ENCODE measurements at places on chromosomes 6 and 20.
A peak's percentile ranks its signal among the peaks of the same experiment; 100 is the strongest.

DNA sequence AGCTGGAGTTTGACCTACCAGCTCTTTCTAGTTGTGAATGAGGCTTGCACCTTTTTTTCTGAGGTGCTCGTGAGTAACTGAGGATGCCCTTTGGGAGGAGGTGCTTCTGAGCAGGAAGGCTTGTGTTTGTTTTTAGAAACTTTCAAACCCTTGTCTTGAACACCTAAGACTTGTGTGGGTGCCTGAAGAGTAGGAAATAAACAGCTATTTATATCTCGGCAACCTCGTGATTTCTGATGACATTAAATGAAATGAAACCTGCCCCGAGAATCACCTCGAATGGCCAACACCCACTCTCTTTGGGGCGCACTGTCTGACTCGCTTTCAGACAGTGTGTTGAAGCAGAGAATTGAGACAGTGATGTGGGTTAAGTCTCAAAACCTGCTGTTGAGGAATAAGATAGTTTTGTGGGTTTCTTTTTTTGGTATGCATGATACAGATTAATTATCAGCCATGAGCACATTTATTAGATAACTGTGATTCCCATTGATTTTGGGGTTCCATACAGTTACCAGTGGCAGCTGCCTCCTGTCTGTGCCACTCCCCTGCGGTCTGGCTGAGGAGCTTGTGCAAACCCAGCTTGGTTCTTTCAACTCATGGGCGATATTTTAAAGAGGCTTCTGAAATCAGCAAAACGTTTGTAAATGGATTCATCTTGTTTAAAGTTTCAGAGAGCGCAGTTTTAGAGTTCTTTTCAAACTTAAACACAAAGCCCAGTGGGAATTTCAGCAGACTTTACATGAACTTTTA lies 8.4 kb downstream of the IRF4 start:
- DNase-seq: peak; percentile 74

- DNase-seq: no peak
Observed at GRCh38 chr20:22861990-22862389, 173.1 kb upstream of the SSTR4 start.

DNA sequence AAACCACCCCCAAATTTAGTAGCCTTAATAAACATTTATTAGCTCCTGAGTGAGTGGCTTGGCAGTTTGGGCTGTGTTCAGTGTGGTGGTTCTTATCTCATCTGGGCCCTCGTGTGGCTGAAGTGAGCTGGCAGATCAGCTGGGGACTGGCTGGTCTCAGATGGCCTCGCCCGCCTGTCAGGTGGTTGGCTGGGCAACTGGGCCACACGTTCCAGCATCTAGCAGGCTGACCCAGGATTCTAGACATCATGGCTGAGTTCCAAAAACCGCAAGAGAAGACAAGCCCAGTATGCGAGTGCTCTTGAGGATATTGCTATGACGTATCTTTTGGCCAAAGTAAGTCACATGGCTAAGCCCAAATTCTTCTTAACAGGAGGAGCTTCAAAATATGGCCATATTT lies 28.9 kb downstream of the EIF2S2 start:
- no peak for DNase-seq

- DNase-seq: peak; percentile 83
Observed at GRCh38 chr20:32091888-32092346, 17.6 kb upstream of the TM9SF4 start.

DNA sequence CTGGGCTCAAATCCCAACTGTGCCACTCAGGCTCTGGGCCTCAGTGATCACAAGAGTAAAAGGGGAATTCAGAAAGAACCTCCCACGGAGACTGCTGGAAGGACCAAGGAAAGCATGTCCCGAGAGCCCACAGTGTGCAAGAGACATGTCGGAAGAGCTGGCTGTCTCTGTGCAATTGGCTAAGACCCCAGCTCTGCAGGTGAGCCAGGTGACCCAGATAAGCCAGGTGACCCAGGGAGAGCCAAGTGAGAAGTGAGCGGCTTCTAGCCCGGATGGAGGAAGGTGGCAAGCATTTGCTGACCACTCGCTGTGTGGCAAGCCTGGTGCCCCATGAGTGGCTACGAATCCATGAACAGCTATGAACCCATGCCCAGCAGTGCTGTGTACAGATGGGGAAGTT lies 59.1 kb downstream of the RIPOR3 start:
- no peak for DNase-seq

- DNase-seq: peak; percentile 91
Observed at GRCh38 chr20:58651946-58652605, 993 bp downstream of the STX16 start.

DNA sequence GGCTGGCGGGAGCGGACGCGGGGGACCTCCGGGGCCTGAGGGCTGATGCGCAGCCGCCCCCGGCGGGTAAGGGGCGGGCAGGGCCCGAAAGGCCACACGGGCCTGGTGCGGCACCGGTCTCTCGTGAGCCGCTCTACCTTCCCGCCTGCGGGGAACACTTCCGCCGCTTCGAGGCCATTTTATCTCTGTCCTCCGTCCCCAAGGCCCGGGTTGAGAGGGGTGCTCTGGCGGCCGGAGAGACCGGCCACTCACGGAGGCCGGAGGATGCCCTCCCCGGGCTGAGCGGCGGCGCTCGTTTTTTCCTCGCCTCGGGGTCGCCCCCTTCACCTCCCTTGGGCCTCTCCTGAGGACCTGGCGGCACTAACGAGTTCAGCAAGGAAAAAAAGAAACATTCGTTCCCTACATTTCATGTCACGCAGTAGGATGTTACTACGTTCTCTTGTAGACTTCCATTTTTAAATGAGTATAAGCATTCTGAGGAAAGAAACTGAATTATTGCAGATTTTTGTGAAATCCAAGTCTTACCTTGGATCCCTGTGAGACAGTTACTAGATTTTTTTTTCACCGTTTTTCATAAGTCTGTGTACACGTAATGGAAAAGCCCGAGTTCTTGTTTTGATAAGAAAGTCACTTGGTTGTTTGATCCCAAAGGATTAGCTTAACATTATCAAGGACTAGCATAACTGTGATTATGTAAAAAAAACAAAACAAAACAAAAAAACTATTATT lies 575 bp downstream of the WTAP start:
- DNase-seq: peak; percentile 71

DNA sequence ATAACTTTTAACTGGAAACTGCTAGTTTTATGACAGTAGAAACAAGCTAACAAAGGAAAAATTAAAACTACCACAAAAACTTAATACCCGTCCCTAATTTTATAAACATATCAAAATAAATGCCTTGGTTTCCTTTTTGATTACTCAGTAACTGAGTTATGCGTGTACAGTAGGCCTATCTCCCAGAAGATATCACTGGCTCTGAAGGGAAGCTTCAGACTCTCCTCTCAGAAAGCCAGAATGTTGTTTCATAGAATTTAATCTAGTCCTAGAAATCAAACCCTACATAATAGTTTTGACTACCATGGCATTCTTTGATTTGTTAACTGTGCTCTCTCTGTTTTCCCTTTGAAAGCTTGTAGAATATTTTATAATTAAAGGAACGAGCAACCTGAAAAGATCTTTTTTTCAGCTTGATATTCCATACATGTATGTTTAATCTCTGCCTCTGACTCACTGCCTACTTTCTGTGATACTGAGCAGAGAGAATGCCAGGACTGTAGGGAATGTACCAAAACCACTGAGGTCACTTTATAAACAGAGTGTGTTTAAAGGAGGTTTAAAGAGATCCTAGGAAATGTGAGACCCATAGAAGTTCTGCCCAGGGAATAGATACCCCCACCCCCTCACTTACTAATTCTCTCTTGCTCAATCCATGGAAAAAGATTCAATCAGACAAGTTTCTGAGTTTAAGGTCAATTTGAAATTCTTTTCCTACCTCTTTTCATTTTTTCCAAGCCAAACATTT lies 311.5 kb downstream of the HDGFL1 start:
- no peak for DNase-seq

- DNase-seq: no peak
Observed at GRCh38 chr20:6994452-6994851, 227.0 kb downstream of the BMP2 start.

DNA sequence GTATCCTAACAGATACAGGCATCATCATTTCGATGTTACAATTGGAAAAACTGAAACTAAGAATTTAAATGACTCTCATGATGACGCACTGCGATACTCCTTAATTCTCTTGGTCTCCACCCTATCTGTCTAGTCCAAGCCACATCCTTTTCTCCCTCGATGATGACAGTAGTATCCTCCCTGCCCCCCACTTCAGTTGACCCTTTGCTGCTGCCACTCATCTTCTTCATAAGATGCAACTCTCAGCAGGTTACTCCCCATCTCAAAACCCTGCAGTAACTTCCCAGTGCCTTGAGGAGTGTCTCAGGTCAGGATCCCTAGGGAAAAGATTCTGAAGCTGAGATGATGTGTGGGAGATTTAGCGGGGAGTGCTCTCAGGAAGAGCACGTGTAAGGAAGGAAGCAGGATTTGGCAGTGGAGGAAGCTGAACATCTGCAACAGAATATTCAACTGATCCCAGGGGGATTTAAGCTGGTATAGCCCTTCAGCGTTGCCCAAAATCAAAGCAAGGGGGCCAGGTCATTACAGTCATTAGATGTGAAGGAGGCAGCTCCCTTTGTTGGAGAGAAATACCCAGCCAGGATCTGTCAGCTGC lies 16.1 kb downstream of the JPH2 start:
- no peak for DNase-seq

Measured in GM12865 (cell line).